ENCODE measurements at places on chromosomes 1 and 21. TPM values are rescaled to one million over a fixed set of nuclear protein-coding genes. Genes with fewer than 3 reads are reported as not detected.
A peak's percentile ranks its signal among the peaks of the same experiment; 100 is the strongest.

DNA sequence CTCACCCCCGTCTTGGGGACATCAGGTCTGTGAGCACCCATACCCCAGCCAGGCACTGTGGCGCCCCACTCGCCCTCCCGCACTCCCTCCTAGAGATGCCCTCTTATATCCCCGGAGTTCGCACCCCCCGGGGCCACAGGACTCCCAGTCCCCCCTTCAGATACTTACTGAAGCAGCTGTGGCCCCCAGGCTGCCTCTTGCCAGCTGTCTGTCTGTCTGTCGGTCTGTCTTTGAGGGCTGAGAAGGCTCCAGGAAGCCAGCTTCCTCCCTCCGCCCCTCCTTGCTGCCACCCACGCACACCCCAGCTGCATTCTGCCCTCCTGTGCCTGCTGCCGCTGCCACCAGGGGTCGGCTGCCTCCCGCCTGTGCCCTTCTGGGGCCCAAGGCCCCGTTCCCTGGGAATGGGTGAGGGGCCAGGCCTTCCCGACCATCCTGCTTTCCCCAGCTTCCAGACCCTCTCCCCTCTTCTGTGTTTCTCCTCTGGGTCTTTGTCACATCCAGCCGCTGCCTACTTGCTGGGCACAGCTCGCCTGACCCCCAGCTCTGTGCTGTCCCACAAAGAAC is at the start of gene PTPN7:
TSS of gene PTPN7 (minus strand) at position 226 of the 564 bp plus-strand sequence. CDS start 1,200 bp downstream, outside the sequence.
- no peaks in the 10 kb centered on the region for H3K27me3 ChIP-seq
- H3K36me3 ChIP-seq = no peaks in the 10 kb centered on the region
- no peak within 1 kb of the TSS for H3K4me3 ChIP-seq
- H3K27ac ChIP-seq = no peak within 1 kb of the TSS
- peaks cover 20% of the 10 kb centered on the region for H3K4me1 ChIP-seq
- DNase-seq = no peak

GRCh38 chr1:191343816-191344215 is 814.4 kb upstream of the RGS18 start:
- peak; percentile 5 for DNase-seq
- no peak overlapping the region for H3K27ac ChIP-seq
- no peak overlapping the region for H3K4me3 ChIP-seq
- no peaks in the 10 kb centered on the region for H3K4me1 ChIP-seq
- no peaks in the 10 kb centered on the region for H3K36me3 ChIP-seq
- no peaks in the 10 kb centered on the region for H3K27me3 ChIP-seq

DNA sequence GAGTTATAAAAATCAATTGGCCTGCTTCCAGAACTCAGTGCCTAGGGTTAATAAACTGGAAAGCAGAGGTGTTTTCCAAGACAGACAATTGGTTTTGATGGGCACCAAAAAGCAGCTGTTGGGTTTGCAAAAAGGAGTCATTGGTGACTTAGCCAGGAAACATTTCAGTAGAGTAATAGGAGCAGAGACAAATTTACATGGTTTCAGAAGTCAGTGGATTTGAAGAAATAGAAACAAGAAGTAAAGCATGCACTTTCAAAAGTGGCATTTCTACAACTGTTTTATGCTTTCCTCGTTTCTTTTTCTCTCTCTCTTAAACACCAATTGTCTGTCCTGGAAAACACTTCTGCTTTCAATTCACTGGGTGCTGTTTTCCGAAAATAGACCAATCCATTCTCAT is 87.8 kb downstream of the GLUL start:
- H3K4me1 ChIP-seq = peaks cover 30% of the 10 kb centered on the region
- no peaks in the 10 kb centered on the region for H3K27me3 ChIP-seq
- no peaks in the 10 kb centered on the region for H3K36me3 ChIP-seq

GRCh38 chr21:34200288-34200905 is 127.0 kb downstream of the MRPS6 start:
- no peak overlapping the region for H3K27ac ChIP-seq
- no peak for DNase-seq
- no peaks in the 10 kb centered on the region for H3K27me3 ChIP-seq
- H3K4me1 ChIP-seq = peaks cover 35% of the 10 kb centered on the region
- H3K36me3 ChIP-seq = no peaks in the 10 kb centered on the region
- no peak overlapping the region for H3K4me3 ChIP-seq

The ADAMTS5 gene
- total RNA-seq = 22.2 TPM

The CCDC185 gene
- total RNA-seq = not detected

The LRRIQ3 gene
- 1.4 TPM for total RNA-seq

The SELENBP1 gene
- total RNA-seq = 282 TPM

The GBP6 gene
- 0.98 TPM for total RNA-seq

Measured in lung (tissue), 17 donors.